ENCODE measurements at places on chromosomes 4 and X.

DNA sequence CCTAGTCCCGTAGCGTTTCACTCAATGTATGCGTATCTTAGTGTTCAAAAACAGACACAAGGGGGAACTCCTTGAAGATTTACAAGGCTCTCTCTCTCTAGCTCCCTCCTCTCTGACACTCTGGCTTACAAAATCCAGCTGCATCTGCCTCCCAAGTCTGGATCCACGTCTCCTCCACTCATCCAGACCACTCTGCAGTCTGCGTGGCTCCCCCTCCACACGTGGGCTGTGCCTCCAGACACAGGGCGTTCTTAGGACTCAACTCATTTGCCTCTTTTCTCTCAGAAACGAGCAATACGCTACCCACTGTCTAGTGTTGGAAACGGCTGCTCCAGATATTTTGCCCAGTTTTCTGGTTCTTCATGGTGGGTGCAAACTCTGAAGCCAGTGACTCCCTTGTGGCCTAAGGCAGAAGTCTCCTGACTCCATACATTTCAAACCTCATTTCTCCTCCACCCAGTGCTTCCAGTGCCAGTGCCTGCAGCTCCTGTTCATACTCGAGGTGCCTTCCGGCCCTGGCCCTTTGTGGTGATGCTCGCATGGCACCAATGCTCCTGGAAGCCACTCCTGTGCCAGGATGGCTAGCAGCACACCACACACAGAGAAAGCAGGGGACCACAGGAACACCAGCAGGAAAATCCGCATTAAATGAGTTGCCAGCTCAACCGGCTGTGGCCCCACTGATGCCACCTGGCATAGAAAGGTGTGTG, 24.1 kb downstream of the NAT8L start:
- no peak for DNase-seq

DNA sequence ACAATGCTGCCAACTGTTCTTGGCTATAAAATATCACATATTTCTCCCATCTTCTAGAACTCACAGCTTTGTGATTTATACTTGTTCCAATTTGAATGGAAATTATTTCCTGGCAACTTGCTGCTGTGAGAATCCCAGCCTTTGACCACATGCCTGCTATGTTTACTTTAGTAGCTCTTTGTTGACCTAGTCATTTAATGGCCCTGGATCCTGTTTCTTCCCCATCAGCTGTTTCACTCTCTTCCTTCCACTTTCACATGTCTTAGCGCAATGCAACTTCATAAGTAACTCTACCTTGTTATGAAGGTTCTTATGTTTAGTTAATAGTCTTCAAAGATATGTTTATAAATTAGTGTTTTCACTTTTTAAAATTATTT, 1973.6 kb upstream of the AGA start:
- DNase-seq = no peak

- no peak for DNase-seq
Observed at GRCh38 chr4:97987019-97987648, 156.1 kb downstream of the STPG2 start.

GRCh38 chr4:38548256-38548655, 115.7 kb upstream of the KLF3 start:
- DNase-seq = no peak

DNA sequence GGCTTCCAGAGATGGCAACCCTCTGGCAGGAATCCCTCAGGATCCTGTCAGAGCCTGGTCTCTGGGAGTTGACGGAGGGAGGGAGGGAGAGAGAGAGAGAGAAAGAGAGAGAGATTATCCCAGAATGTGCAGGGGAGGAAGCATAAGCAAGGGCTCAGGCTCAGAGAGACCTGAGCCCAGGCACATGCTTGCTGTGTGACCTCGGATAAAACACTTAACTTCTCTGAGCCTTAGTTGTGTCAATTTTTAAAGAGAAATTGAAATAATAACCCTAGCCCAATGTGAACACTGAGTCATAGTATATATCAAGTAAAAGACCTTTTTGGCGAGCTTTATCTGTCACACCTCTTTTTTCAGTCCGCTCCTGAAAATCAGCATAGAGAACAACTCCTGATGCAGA, 473 bp upstream of the USP51 start:
- DNase-seq = no peak

- DNase-seq = no peak
Observed at GRCh38 chr4:186081202-186081807, 12.3 kb downstream of the TLR3 start.

DNA sequence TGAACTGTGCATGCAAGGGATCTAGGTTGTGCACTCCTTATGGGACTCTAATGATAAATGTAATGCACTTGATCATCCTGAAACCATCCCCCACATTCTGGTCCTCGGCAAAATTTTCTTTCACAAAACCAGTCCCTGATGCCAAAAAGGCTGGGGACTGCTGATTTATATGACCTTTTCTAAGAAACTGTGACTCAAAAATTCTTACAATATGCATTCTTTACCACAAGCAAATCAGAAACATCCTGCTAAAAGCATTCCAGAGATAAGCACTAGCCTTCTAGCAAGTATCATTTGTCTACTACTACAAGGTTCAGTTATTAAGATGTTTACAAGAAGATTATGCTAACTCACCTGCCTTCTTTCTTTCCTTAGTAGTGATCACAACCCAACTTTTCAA, 166.5 kb upstream of the PCDH7 start:
- no peak for DNase-seq

DNA sequence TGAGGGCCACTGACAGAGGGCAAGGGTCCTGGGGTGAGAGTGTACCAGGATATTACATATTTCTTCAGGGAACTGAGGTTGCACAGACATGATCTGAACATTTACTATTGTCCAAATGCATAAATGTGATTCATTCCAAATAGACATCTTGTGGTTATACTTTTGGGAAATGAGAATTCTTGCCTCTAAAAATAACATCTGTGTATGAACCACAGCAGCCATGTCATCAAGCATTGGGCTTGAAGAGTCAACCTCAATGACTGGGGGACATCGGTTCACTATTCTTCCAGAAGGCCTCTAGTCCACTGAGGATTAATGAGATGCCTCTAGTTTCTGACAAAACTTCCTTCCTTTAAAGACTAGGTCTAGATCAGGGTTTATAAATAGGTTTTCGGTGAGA, 193.1 kb upstream of the GPC4 start:
- no peak for DNase-seq

GRCh38 chrX:17020356-17020755, 73.9 kb downstream of the REPS2 start:
- DNase-seq = no peak

- no peak for DNase-seq
Observed at GRCh38 chr4:24771241-24771640, 24.1 kb upstream of the SOD3 start.

DNA sequence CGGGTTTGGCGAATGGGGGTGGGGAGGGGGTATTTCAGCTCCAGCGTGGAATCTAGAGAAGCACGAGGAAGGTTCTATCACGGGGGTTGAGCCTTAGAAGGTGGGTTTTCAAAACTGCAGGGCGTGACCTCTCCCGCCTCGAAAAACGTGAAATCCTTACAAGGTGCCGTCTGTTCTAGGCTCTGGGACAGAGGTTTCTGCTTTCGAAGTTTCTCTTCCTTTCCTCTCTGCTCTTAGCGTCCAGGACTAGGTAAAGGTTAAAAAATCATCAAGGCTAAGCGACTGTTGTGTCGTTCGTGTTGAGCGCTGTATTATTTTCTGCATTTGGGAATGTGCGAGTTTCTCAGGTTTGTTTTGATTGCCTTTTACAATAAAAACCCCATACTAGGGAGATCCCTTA, 1.1 kb downstream of the FHL1 start:
- no peak for DNase-seq

- DNase-seq = no peak
Observed at GRCh38 chr4:125016892-125017299, 297.9 kb upstream of the FAT4 start.

- no peak for DNase-seq
Observed at GRCh38 chr4:1279253-1279652, 10.4 kb upstream of the MAEA start.

GRCh38 chrX:132009350-132009749, 13.8 kb upstream of the STK26 start:
- DNase-seq = no peak

DNA sequence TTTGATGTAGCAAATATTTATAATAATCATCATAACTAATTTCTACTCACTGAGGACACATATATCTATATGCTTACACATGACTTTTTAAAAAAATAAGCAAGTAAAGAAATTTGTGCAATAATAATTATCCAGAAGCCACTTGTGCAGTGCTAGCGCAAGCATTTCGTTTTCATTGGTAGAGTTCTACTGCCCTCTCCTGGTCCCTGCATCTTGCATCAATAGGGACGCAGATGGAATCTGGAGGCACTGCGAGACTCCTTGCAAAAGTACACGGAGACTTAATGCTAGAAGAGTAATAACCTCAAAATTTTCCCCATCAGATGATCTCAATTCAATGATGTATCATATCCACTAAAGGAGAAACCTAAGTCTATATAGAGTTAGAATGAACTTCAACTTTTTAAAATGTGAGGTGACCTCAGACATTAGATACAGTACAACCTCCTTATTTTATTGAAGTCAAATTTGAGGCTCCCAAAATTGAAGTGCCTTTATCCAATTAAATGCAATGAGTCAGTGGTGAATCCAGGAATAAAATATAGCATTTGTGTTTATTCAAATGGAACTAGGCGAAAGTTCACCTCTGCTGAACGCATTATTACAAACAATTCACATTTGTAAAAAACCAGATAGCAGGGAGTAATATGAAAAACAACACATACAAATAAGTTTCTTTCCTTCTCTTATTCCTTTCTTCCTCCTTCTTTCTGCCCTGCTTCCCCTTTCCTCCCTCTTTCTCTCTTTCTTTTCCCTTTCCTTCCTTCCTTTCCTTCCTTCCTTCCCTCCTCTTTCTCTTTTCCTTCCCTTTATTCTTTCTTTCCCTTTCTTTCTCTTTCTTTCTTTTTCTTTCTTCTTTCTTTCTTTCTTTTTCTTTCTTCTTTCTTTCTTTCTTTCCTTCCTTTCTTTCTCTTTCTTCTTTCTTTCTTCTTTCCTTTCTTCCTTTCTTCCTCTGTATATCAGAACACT, 450.0 kb downstream of the ANKRD50 start:
- DNase-seq = peak; percentile 3

- no peak for DNase-seq
Observed at GRCh38 chr4:46392421-46392820, 2.5 kb upstream of the GABRA2 start.

DNA sequence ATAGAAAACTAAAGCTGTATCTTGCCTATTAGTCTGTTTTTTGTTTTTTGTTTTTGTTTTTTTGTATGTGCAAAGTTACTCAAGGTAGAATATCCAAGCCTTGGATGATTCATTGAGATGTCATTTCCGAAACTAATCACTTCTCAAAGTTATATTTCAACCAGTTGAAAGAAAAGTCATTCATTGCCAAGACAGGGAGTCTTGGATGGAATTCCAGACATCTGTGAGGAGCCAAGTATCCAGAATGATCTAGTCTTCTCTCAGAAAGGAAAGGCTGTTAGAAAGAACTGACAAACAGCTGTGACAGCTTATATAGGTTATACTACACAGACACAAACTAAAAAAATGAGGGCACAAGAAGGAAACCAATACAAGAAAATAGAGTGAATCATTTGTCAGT, 141.1 kb upstream of the NDST3 start:
- no peak for DNase-seq

GRCh38 chr4:19380600-19380999, 871.1 kb upstream of the SLIT2 start:
- DNase-seq = no peak

DNA sequence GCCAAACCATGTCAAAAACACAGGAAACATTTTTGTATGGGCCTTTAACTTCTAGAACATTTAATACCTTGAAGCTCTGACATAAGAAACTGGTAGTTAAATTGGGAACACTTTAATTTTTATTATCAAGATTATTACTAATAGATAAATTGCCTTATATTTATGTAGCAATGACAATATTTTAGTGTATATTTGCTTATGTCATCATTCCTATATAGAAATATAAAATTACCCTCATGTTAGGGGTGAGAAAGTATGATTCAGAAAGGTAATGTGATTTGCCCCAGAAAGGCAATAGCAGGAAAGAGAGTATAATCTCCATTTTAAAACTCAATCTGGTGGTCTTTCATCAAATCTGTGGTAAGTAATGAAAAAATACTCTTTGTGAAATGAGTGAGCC, 147.4 kb downstream of the IL15 start:
- DNase-seq = no peak

GRCh38 chrX:8960957-8961468, 72.9 kb downstream of the FAM9B start:
- no peak for DNase-seq

DNA sequence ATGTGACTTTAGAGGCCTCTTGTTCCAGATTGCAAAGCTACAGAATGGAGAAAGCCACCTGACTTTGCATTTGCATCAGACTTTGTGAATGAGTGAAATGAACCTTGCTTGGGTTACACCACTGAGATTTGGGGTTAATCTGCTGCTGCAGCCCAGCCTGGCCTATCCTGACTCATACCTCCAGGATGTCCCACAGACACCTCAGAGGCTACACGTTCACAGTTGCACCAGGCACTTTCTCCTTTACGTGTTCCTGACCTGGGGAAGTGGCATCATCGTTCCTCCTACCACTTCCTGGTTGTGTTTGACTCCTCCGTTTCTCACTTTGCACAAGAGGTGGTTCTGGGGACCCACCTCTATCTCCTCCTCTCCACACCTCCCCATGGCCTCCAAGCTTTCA, 9.2 kb upstream of the SORCS2 start:
- DNase-seq = no peak

- no peak for DNase-seq
Observed at GRCh38 chrX:110082161-110082560, 79.2 kb downstream of the TMEM164 start.

- DNase-seq = no peak
Observed at GRCh38 chr4:148850257-148850995, 408.2 kb upstream of the NR3C2 start.

- no peak for DNase-seq
Observed at GRCh38 chrX:24424948-24425347, 40.1 kb upstream of the PDK3 start.

DNA sequence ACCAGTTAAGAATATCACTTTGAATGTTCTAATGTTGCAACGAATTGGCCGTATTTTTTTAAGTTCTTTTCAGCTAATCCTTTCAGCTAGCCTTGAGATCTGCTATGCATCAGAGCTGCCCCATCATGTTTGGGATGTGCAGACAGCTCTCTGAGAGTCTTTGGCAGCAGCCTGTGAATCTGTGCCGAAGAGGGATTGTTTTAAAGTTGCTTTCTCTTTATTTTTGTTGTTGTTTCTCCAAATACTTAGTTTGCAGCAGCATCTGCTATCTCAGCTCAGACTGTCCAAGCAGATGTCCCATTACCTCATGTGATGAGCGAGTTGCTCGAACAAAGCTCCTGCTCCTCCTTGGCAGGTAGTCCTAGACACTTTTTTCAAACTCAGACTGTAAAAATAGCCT, 1002.5 kb upstream of the INTU start:
- DNase-seq = no peak

- no peak for DNase-seq
Observed at GRCh38 chrX:40933706-40934425, 151.4 kb upstream of the USP9X start.

DNA sequence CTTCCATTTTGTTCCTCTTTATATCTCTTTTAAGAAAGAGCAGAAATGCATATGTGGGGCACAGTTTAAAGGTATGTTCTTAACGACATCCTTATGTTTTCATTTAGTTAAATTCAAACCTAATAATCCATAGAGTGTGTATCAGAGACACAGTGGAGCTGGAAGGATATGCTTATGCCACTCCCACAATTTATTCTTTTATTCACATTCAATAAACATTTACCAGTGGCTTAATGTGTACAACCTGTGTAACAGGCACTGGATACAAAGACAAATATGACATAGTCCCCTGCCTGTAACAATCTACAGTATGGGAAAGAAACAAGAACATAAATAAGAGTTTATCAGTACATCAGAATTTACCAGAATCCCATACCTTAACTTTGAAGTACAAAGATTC, 22.4 kb upstream of the CORIN start:
- DNase-seq = no peak

All from stimulated activated CD4-positive, alpha-beta T cell treated with anti-CD3 and anti-CD28 coated beads, Interleukin-2, amount 100 ng/mL, for 4 hours (primary cell).